ENCODE measurements at places on chromosomes 4 and X.

- no peak for DNase-seq
Observed at GRCh38 chr4:163988865-163989264, 494.4 kb downstream of the TMA16 start.

GRCh38 chrX:137565921-137566745, at the start of gene ZIC3:
Gene ZIC3, plus strand, starts transcription at chrX:137566127. Its CDS starts 565 bp downstream, at chrX:137566692.
- no peak for DNase-seq

DNA sequence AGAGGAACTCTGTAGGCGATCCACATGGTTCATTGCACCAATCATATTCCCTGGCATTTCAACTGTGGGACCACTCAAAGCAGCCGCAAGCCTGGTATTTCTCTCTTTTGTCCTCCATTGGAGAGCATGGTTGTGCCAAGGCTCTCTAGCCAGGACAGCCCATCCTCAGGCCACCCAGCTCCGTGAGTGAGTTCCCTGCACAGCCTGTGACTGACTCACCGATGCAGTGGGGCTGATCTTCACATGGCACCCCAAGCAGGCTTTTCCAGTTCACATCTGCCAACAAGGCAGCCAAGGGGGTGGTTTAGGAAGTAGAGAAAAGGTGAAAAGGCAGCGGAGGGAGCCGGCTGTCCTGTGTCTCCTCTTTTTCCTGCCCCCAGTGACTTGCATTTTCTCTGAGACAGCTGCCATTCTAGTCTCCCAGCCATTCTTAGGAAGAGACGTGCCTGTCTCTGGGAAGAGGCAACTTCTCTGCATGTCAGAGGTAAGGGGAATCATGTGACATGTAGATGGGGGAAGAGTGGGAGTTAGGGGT, 69.2 kb downstream of the MID1IP1 start:
- DNase-seq, result no peak

DNA sequence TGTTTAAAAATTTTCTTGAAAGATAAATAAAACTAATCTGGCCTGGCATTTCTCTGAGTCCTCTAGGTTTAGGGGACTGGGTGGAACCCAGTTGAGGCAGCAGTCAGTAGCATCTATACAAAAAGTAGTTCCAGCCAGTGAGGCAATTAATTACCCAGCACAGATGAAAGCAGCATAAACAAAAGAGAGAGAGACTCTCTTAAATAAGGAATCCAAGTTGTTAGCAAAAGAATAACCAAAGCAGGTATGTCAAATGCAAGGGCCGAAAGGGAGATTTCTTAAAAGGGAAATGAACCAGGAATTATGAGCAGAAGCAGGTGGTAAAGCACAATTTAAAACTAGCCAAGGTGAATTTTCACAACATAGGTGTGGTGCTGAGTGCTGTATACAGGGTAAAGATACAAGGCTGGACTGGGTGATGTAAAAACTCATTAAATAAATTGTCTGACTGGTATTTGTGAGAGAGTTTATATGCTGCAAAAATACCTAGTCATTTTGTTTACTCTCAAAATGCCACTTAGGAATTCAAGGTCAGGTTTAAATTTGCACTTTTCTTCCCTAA, 94.6 kb upstream of the GALNT7 start:
- DNase-seq, result no peak

- peak; percentile 27 for DNase-seq
Observed at GRCh38 chr4:6641164-6641970, 882 bp downstream of the MRFAP1 start.

DNA sequence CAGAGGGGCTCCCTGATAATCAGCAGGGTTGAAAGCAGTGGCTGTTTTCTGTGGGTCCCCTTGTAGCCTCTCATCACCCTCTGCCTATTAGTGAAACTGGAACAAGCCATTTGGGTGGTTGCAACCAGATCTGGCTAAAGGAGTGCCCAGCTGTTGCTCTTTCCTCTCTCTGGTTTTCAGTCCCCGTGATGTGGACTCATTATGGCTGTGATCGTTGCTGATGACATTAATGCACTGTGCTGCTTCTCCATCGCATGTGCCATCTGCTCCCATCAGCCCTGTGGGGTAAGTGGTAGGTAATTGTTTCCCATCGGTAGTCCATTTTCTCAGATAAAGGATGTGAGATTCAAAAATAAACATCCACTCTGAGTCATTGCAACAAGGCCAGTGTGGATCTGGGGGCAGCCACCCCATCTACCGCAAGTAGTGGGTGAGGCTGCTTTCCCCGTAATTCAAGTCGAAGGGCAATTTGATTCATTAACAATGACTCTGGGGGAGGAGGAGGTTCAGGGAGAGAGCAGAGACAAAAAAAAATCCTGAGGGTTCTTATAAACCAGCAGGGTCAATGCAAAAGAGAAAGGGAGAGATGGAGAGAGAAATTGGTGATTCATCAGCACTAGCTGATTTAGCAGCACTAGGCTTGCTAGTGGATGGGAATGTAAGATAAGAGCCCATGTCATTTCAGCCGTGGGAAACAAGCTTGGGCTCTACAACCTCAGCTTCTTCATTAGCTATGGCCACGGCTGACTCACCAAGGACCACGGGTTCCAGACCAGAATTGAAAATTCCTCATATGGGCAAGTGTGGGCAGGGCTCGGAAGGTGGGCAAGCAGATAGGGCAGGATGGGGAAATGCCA, 357.8 kb downstream of the MID1IP1 start:
- no peak for DNase-seq

GRCh38 chr4:87973283-87974169, 2.0 kb upstream of the SPP1 start:
- DNase-seq, result peak; percentile 11

DNA sequence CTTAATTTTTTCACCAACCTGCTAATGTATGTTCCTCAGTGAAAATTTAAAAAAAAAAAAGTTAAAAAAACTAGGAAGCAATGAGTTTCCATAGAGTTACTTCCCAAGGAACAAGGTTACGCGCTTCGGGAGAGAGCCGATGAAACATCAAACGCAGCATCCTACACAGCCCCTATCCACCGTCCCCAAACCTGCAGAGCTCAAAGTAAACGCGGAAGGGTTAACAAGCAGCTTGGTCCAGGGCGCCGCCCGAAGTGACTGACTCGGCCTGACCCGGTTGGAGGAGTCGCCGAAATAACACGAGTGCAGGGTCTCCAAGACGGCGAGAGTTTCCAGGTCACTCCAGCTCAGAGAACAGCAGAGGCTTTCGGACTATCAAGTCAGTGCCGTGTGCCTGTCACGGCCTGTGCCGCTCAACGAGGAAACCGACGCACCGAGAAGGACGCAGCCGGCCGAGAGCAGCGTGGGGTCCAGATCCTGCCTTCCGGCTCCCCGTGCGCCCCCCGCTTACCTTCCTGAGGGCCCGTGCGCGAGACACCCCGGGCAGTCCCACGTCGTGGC, 512 bp downstream of the NOP14 start:
- DNase-seq, result no peak

DNA sequence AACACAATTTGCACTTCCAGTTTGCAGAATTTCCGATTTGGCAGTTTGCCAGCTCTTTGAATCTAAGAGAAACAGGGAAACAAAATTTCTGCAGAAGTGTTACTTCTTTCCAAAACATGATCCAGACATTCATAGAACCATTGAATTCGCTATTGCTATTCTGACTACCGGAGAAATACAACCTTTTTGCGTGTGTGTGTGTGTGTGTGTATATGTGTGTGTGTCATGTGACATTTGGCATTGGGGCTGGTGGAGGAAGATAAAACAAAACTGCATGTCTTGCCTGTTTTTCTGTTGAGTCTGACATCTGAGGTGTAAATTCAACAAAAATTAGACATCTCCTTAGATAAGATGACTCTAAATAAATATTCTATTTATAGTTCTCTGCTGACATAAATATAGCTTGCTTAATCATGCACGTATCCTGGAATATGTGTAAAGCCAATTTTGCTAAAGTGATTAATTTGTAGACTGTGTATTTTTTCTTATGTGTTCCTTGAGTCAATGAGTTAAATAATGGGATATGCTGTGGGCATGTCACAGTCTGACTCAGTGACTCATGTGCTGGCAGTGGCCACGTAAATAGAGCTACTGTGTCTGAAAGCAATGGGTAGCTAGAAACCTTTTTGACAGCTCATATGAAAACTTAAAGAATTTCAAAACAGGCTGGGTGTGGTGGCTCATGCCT, 98.9 kb downstream of the HPGD start:
- DNase-seq, result no peak

GRCh38 chr4:48255072-48255958, 14.3 kb downstream of the TEC start:
- no peak for DNase-seq

DNA sequence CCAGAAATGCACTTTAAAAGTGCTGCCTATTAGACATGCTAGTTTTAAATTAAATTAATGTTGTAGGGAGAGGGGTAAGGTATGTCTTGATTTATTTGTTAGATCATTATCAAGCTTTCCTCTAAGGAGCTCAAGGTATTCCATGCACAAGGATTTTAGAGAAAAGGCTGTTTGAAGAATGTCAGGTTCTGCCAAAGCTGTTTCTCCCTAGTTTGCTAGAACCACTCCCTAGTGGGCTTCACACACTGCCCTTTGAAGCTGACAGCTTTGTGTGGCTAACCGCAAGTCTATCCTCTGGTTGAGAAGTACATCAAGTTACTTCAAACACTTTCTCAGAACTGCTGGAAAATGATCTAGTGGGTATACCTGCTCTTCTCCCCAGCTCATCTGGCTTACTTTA, 32.3 kb downstream of the RASL11B start:
- DNase-seq, result no peak

GRCh38 chrX:40152741-40153344, 55.1 kb upstream of the BCOR start:
- no peak for DNase-seq

DNA sequence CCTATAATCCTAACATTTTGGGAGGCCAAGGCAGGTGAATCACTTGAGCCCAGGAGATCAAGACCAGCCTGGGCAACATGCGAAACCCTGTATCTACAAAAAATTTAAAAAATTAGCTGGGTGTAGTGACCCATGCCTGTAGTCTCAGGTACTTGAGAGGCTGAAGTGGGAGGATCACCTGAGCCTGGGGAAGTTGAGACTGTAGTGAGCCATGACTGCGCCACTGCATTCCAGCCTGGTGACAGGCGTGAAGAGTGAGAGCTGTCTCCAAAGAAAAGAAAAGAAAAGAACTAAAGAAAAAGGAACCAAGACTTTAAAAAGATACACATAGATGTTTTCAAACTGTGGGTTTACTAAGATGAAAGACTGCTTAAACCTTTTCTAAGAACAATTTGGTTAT, 129.0 kb downstream of the SPCS3 start:
- no peak for DNase-seq

DNA sequence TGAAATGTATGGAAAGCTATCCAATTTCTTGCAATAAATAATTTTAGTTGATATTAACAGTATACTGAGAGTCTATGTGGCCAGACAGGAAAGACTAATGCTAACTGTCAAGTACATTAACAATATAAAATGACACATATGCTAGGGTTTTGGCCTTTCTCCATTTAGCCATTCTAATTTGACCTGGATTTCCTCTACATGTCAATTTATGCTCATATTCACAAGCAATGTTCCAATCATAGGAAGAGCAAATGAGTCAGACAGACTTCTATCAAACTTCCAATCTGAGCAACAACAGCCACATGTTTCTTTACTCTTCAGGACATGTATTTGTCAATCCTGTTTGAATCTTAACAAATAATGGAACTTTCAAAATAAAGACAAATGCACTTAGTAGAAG, 53.6 kb downstream of the CORIN start:
- DNase-seq, result no peak

GRCh38 chr4:1985294-1985693, 23.5 kb downstream of the NELFA start:
- DNase-seq, result no peak

DNA sequence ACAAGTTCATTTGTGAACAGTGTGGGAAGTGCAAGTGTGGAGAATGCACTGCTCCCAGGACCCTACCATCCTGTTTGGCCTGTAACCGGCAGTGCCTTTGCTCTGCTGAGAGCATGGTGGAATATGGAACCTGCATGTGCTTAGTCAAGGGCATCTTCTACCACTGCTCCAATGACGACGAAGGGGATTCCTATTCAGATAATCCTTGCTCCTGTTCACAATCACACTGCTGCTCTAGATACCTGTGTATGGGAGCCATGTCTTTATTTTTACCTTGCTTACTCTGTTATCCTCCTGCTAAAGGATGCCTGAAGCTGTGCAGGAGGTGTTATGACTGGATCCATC, 5.5 kb downstream of the SPRY1 start:
- DNase-seq, result no peak

GRCh38 chr4:161813889-161814288, 349.9 kb downstream of the FSTL5 start:
- DNase-seq, result no peak

- no peak for DNase-seq
Observed at GRCh38 chr4:184531008-184531407, 56.7 kb upstream of the IRF2 start.

- DNase-seq, result no peak
Observed at GRCh38 chrX:51834076-51834475, 59.3 kb upstream of the MAGED1 start.

Data from activated T-cell treated with anti-CD3 and anti-CD28 coated beads for 1 hour (primary cell).